ENCODE measurements at places on chromosomes 4 and X. TPM values are rescaled to one million over a fixed set of nuclear protein-coding genes. Genes with fewer than 3 reads are reported as not detected.

DNA sequence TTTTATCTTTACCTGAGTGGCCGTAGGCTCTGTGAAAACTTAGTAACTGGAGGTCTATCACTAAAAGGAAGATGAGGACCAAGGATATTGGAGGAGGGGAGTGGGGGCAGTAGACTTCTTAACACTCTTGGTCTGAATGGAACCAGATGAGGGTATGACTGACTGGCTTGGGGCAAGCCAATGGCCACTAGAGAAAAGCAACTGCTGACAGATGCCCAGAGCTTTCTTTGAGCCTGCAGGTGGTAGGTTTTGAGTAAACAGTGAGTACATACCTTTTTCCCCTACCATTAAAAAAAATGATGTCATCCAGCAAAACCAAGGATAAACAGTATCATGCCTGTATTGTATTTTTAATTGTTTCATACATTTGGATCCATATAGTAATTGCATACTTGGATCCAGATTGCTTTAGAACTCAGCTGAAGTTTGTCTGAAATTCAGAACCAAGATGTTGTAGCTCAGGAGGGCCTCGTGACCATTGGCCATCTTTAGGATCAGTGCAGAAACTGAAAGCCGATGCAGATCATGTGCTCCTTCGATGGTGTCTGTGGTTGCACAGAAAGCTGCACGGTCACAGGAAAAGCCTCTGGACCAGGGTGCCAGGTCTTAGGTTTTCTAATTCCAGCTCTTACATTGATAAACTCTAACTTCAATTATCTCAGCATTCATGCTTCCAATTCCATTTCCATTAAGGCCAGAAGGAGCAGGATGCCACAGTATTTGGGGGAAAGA is 131.0 kb downstream of the PDGFRA start:
- no peaks in the 10 kb centered on the region for H3K4me1 ChIP-seq
- no peaks in the 10 kb centered on the region for H3K27me3 ChIP-seq
- H3K27ac ChIP-seq = no peak overlapping the region
- H3K36me3 ChIP-seq = no peaks in the 10 kb centered on the region
- DNase-seq = no peak

Gene XAGE3
- not detected for total RNA-seq

DNA sequence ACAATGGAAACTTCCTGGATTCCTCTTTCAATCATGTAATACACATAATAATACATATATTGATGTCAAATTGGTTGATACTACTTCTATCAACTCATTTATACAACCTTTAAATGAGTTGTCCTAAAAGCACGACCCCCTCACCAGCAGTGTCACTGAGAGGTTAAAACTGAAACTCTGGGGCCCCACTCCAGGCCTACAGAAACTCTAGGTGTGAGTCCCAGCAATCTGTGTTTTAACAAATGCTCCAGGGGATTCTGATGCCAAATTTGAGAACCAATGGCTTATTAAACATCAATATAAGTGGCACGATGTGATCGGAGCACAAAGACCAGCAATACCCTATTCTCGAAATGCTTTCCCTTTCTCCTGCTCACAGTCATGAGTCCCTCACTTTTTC is 47.9 kb downstream of the ATP8A1 start:
- no peaks in the 10 kb centered on the region for H3K4me1 ChIP-seq
- no peak overlapping the region for H3K4me3 ChIP-seq
- H3K36me3 ChIP-seq = peaks cover 7% of the 10 kb centered on the region
- no peaks in the 10 kb centered on the region for H3K27me3 ChIP-seq

GRCh38 chr4:165532976-165533375 is 154.2 kb downstream of the CPE start:
- no peaks in the 10 kb centered on the region for H3K27me3 ChIP-seq
- no peaks in the 10 kb centered on the region for H3K36me3 ChIP-seq
- DNase-seq = no peak
- no peak overlapping the region for H3K27ac ChIP-seq
- H3K4me1 ChIP-seq = no peaks in the 10 kb centered on the region

DNA sequence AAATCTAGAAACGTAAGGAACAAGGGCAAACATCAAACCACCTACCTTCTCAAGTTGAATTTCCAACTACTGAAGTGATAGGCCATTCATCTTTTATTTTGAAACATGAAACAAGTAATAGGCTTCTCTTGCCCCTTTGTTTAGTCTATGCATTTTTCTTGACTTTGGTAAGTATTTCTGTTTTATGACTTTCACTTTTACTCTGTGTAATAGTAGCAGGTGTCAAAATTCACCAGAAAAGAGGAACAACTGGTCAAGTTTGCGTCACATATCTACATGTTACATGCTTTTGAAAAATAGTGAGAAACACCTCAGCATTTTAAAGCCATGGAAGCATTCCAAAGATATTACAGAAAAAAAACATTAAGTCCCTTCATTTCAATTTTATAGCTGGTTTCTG is 157.1 kb upstream of the FTHL17 start:
- no peaks in the 10 kb centered on the region for H3K4me1 ChIP-seq
- no peak for DNase-seq
- no peaks in the 10 kb centered on the region for H3K27me3 ChIP-seq
- no peaks in the 10 kb centered on the region for H3K36me3 ChIP-seq
- H3K27ac ChIP-seq = no peak overlapping the region
- no peak overlapping the region for H3K4me3 ChIP-seq

Gene SLC30A9
- total RNA-seq = 20.4 TPM

- no peak overlapping the region for H3K27ac ChIP-seq
- DNase-seq = no peak
- H3K4me1 ChIP-seq = no peaks in the 10 kb centered on the region
- no peaks in the 10 kb centered on the region for H3K36me3 ChIP-seq
Measured at GRCh38 chr4:29718136-29718535, 1002.0 kb upstream of the PCDH7 start.

Gene SEL1L3
- 36.5 TPM for total RNA-seq

DNA sequence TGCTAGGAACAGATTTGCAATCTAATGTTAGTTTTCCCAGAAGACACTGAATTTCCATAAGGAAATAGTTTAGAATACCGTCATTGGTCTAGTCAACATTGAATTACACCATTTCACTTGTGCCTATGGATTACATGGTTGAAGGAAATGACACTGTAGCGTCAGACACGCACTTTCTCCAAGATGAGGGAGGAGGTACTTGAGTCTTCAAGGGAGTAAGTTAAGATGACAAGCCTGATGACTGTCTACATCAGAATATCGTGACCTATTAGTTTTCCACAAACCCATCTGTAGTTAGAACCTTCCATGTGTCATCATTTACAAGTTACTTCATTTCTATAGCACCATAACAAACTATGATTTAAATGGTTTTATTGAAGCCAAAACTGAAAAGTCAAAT is 153.7 kb downstream of the AMELX start:
- no peaks in the 10 kb centered on the region for H3K4me1 ChIP-seq
- DNase-seq = no peak
- H3K27me3 ChIP-seq = no peaks in the 10 kb centered on the region
- no peaks in the 10 kb centered on the region for H3K36me3 ChIP-seq
- H3K4me3 ChIP-seq = no peak overlapping the region

Gene OPHN1
- not detected for total RNA-seq

GRCh38 chrX:70476934-70477733 is 32.5 kb downstream of the DLG3 start:
- no peaks in the 10 kb centered on the region for H3K27me3 ChIP-seq
- no peak for DNase-seq
- peaks cover 13% of the 10 kb centered on the region for H3K36me3 ChIP-seq
- no peak overlapping the region for H3K4me3 ChIP-seq
- H3K4me1 ChIP-seq = no peaks in the 10 kb centered on the region

GRCh38 chr4:106160560-106160959 is 155.4 kb downstream of the TBCK start:
- no peaks in the 10 kb centered on the region for H3K27me3 ChIP-seq
- H3K4me3 ChIP-seq = no peak overlapping the region
- DNase-seq = no peak

DNA sequence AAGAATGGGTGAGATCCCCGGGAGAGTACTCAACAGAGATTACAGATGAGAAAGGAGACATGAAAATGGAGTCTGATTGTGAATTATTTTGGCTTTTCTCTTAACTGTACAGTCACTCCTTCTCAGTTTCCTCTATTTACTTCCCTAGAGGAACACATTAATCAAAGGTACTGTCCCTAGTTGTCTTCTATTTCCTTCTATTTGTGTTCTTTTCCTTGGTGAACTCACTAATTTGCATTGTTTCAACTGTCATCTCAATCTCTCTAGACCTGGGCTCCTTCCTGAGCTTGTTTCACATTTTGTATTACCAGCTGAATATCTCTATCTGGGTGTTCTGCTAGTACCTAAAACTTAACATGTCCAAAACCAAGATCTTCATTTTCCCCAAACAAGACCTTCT is 59.8 kb downstream of the ABCB7 start:
- H3K4me1 ChIP-seq = no peaks in the 10 kb centered on the region
- no peaks in the 10 kb centered on the region for H3K27me3 ChIP-seq
- DNase-seq = no peak
- no peak overlapping the region for H3K4me3 ChIP-seq
- peaks cover 7% of the 10 kb centered on the region for H3K36me3 ChIP-seq
- no peak overlapping the region for H3K27ac ChIP-seq

Gene SH3TC1
- 127 TPM for total RNA-seq

Gene TCEAL3
- 5.8 TPM for total RNA-seq

Gene RENBP
- 9.3 TPM for total RNA-seq

Gene BST1
- 1.2 TPM for total RNA-seq

GRCh38 chr4:57055886-57056285 is 54.3 kb downstream of the IGFBP7 start:
- peaks cover 18% of the 10 kb centered on the region for H3K27me3 ChIP-seq
- no peaks in the 10 kb centered on the region for H3K4me1 ChIP-seq
- H3K27ac ChIP-seq = no peak overlapping the region
- no peak for DNase-seq
- no peaks in the 10 kb centered on the region for H3K36me3 ChIP-seq

GRCh38 chr4:139207873-139208403 is 30.9 kb upstream of the ELF2 start:
- H3K4me1 ChIP-seq = no peaks in the 10 kb centered on the region
- no peak overlapping the region for H3K4me3 ChIP-seq
- no peak overlapping the region for H3K27ac ChIP-seq
- no peak for DNase-seq

DNA sequence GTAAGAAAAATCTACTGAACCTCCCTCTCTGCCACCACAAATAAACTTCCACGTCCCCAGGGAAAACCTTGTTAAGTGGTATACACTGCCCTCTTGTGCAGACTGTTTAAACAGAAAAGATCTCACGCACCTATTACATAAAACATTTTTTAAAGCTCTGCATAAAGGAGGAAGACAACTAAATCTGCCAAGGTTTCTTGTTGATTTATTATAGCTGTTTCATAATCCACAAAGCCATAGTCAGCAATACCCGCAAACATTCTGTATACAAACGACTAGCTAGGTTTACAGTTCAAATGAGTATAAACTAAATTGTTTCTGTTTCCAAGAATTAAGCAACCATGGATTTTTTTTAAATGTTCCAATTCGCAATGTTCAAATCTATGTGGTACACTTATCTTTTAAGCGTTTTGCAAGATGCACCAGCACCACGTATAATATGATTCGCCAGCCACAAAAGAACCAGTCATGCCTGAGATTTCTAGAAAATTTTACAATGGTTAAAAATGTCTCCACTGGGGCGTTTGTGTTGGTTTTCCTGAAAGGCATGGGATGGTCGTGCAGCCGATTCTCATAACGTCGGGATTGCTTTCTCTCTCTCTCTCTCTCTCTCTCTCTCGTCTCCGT is 164.6 kb downstream of the PRKX start:
- H3K27me3 ChIP-seq = no peaks in the 10 kb centered on the region
- no peaks in the 10 kb centered on the region for H3K4me1 ChIP-seq
- no peak overlapping the region for H3K4me3 ChIP-seq
- H3K36me3 ChIP-seq = no peaks in the 10 kb centered on the region
- DNase-seq = no peak

Gene GYPA
- not detected for total RNA-seq

DNA sequence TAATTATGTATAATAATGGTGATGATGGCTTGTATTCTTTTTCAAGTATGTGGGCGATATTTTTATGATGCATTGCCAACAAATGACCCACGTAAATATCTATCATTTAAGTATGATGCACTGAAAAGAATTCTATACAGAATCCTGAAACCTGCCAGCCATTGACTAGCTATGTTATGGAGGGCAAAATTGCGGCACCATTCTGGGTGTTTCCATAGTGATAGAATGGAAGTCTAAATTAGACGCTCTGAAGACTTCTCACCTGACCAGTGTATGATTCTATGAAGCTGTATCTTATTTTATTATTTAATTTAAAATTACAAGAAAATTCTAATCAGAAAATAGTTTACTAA is 677 bp upstream of the CENPC start:
- no peak for DNase-seq
- no peaks in the 10 kb centered on the region for H3K27me3 ChIP-seq
- no peaks in the 10 kb centered on the region for H3K4me1 ChIP-seq
- peaks cover 22% of the 10 kb centered on the region for H3K36me3 ChIP-seq
- peak overlapping the region; percentile 84 for H3K4me3 ChIP-seq

Gene CCDC160
- total RNA-seq = not detected

DNA sequence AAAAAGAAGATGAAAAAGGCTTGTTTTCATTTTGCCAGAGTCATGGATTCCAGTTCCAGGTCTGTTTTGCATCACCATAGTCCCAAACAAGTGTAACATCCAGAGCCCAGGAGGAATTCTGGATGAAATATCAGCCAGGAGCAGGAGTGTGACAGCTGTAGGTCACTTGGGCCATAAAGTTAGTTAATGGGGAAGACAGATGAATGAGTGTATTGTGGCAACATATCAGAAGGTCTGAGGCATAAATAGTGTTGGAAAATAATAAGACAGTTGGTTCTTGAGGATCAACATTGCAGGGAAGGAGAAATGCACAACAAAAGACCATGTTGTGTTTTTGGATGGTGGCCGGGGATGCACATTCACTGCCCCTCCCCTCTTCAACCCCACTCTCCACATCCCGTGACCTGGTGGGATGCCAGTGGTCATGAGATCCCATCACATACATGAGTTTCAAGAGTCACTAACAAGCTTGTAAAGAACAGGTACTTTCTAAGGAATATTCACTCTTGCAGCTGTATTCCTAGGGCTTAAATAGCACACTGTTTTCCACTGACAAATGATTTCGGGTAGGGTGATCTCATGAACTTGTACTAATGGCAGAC is 83.1 kb upstream of the IGFBP7 start:
- DNase-seq = no peak
- H3K27me3 ChIP-seq = peaks cover 14% of the 10 kb centered on the region
- H3K27ac ChIP-seq = no peak overlapping the region
- H3K4me1 ChIP-seq = no peaks in the 10 kb centered on the region

Gene AFM
- total RNA-seq = not detected

DNA sequence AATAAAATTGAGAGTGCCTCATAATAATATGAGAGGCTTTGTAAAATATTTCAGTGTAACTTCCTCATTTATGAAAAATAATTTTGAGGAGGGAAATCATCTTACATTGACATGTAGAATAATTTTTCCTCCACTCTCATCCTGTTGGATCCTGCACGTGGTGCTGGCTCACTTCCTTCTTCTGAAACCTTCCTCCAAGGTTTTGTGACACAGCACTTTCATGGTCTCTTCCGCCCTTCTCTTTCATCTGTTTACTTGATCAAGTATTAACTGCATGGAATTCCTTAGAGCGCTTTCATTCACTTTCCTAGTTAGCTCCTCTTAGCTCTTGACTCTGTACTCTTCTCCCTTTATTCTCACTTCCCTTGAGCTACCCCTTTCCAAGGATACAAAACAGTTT is 246.5 kb downstream of the RAPGEF2 start:
- H3K4me3 ChIP-seq = no peak overlapping the region
- H3K27me3 ChIP-seq = no peaks in the 10 kb centered on the region
- H3K27ac ChIP-seq = no peak overlapping the region
- no peak for DNase-seq
- no peaks in the 10 kb centered on the region for H3K4me1 ChIP-seq

Gene MAGEE1
- total RNA-seq = 12.4 TPM

Gene SPON2
- 15.7 TPM for total RNA-seq

- no peaks in the 10 kb centered on the region for H3K27me3 ChIP-seq
- no peaks in the 10 kb centered on the region for H3K36me3 ChIP-seq
- no peak overlapping the region for H3K27ac ChIP-seq
- DNase-seq = no peak
- no peaks in the 10 kb centered on the region for H3K4me1 ChIP-seq
Measured at GRCh38 chr4:74623041-74623440, 171.3 kb downstream of the BTC start.

Gene HERC5
- total RNA-seq = 23.9 TPM

All from CD4-positive, alpha-beta T cell (primary cell).